ENCODE measurements at places on chromosomes 6 and 20. TPM values are rescaled to one million over a fixed set of nuclear protein-coding genes. Genes with fewer than 3 reads are reported as not detected.

DNA sequence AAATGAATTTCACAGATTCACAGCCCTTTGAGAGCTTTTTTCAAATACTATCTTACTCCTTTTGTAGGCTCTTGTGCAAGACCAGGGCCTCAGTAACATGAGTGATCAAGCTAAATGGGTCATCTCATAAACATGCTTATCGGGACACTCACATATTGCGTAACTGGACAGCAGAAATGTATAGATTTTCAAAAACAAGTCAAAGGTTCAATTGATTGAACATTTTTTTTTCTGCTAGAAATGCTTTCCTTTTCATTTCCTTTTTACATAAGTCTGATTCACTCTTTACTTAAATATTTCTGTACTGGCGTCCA, 8.7 kb upstream of the SALL4 start:
- no peak overlapping the region for H3K4me3 ChIP-seq
- no peaks in the 10 kb centered on the region for H3K36me3 ChIP-seq
- H3K27me3 ChIP-seq = peaks cover 7% of the 10 kb centered on the region
- no peak overlapping the region for H3K27ac ChIP-seq

GRCh38 chr6:14814016-14814415, 431.9 kb upstream of the JARID2 start:
- no peaks in the 10 kb centered on the region for H3K27me3 ChIP-seq
- peaks cover 3% of the 10 kb centered on the region for H3K4me1 ChIP-seq
- H3K27ac ChIP-seq = no peak overlapping the region
- H3K4me3 ChIP-seq = no peak overlapping the region

Gene PACRG
- not detected for total RNA-seq

DNA sequence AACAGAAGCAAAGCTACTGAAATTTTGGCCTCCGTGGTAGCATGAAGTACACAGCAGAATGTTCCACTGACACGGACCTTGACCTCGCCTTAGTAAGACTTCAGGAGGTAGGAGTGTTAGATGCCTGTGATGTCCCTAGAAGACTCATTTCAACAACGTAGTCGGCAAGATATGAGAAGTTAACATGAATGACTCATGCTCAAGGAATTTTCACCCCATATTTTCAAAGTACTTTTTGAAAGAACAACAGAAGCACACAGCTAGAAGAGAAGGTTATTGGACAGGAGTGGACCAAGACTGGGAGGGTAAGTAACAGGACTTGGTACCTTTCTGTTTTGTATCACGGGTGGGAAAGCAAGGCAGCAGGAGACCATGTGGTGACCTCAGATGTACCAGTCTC, 78.0 kb downstream of the DZANK1 start:
- H3K4me3 ChIP-seq = no peak overlapping the region
- no peaks in the 10 kb centered on the region for H3K36me3 ChIP-seq
- no peak for DNase-seq
- no peaks in the 10 kb centered on the region for H3K4me1 ChIP-seq
- no peak overlapping the region for H3K27ac ChIP-seq

DNA sequence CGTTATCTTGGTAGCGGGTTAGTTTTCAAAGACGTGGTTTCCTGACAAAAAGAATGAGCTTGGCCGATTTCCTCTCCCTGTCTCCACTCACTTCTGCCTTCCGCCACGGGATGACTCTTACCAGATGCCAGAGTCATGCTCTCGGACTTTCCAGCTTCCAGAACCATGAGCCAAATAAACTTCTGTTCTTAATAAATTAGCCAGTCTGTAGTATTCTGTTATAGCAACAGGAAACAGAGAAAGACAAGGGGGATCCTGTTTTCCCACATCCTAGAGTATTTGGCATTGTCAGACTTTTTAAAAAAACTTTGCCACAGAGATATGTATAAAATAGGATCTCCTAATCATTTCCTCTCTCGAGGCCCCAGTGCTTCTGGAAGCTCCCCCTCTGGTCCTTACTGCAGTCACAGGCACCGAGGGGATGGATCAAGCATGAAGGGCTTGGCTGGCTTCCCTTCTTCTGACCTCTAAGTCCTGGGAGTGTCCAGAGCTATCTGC, 84.9 kb upstream of the NAA20 start:
- DNase-seq = no peak
- H3K36me3 ChIP-seq = no peaks in the 10 kb centered on the region
- peaks cover 3% of the 10 kb centered on the region for H3K4me1 ChIP-seq
- H3K27me3 ChIP-seq = peaks cover 29% of the 10 kb centered on the region
- no peak overlapping the region for H3K27ac ChIP-seq

Gene WFDC10B
- total RNA-seq = not detected

Gene CST2
- total RNA-seq = not detected

GRCh38 chr6:135072753-135073152, 18.1 kb upstream of the HBS1L start:
- no peak for DNase-seq
- no peaks in the 10 kb centered on the region for H3K27me3 ChIP-seq
- H3K4me3 ChIP-seq = no peak overlapping the region
- peaks cover 2% of the 10 kb centered on the region for H3K36me3 ChIP-seq
- H3K4me1 ChIP-seq = peaks cover 19% of the 10 kb centered on the region

Gene TMEM200A
- total RNA-seq = 1.3 TPM

Gene OGFR
- total RNA-seq = 55.7 TPM

- peak; percentile 36 for DNase-seq
- H3K4me3 ChIP-seq = peak overlapping the region; percentile 97
- peaks cover 11% of the 10 kb centered on the region for H3K36me3 ChIP-seq
- H3K27ac ChIP-seq = peak overlapping the region; percentile 99
Observed at GRCh38 chr6:20400456-20401204, 1.0 kb upstream of the E2F3 start.

Data from activated T-helper 2 cell treated with anti-CD3 and anti-CD28 coated beads, Interferon-gamma antibody, Interleukin-2, Interleukin-4, amounts not matched to agents 10 μg/mL and 5 μg/mL and 100 μg/mL, durations not matched to agents 14 hours and 24 hours and 36 hours (primary cell).